Stimulated activated CD4-positive, alpha-beta T cell treated with anti-CD3 and anti-CD28 coated beads, Interleukin-15, amount 100 ng/mL, for 1 hour (primary cell): ENCODE measurements at places on chromosomes 5 and 9.

GRCh38 chr9:110125207-110125751, 82.7 kb downstream of the C9orf152 start:
- no peak for DNase-seq

- no peak for DNase-seq
Measured at GRCh38 chr5:76801803-76802195, 17.0 kb upstream of the F2RL1 start.

GRCh38 chr9:13352451-13352979, 73.0 kb upstream of the MPDZ start:
- no peak for DNase-seq

DNA sequence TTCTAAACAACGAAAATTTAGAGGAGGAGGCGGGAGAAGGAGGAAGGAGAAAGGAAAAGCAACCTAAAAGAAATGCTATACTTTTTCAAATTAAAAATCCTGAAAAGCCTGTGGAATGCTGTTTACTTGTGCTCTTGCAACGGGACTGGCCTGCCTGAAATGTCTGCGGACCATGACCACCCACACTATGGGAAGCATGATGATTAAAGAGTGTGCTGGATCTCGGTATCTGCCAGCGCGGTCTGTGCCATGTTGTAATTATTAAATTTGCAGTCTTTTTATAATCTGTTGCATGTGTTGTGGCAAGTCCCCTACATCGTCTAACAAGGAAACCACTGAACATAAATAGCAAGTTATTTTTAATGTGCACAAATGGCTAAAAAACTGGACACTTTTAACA, 111.4 kb downstream of the FANCC start:
- no peak for DNase-seq

GRCh38 chr5:52007230-52007858, 624.1 kb downstream of the ISL1 start:
- no peak for DNase-seq

- DNase-seq: no peak
Measured at GRCh38 chr5:174355208-174355612, 309.7 kb downstream of the NSG2 start.

DNA sequence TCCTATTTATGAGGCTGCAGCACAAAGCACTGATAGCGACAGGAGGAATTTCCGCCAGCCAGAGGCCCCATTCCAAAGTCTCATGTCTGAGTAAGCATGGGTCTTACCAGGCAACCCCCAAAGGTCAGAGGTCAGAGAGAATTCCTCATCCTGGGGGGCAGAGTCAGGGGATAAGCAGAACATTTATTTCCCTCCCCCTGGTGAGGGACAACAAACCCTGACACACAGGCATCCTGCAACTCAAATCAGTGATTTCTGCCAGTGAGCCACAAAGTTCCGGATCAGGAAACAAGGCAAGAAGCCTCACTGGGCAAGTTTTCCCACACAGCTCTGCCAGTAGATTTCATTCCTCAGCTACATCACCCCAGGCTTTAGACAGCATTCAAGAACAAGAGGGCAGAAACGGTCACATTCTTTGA, 37.0 kb downstream of the ADAMTS12 start:
- no peak for DNase-seq

DNA sequence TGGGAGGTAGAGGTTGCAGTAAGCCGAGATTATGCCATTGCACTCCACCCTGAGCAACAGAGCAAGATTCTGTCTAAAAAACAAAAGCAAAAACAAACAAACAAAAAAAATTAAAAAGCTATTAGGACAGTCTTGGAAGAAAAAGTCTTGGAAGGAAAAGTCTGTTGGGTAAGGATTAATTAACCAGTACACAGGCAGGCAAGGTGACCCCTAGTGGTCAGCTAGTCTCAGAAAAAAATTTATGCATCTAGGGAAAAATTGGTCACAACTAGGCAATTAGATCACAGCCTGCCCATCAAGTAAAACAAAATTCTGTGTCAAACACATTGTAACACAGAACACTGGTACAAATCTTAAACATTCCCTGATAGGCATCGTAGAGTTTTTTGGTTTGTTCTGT, 6.7 kb upstream of the ANKRD18B start:
- no peak for DNase-seq

GRCh38 chr5:135867599-135867998, 28.0 kb downstream of the IL9 start:
- DNase-seq: no peak

DNA sequence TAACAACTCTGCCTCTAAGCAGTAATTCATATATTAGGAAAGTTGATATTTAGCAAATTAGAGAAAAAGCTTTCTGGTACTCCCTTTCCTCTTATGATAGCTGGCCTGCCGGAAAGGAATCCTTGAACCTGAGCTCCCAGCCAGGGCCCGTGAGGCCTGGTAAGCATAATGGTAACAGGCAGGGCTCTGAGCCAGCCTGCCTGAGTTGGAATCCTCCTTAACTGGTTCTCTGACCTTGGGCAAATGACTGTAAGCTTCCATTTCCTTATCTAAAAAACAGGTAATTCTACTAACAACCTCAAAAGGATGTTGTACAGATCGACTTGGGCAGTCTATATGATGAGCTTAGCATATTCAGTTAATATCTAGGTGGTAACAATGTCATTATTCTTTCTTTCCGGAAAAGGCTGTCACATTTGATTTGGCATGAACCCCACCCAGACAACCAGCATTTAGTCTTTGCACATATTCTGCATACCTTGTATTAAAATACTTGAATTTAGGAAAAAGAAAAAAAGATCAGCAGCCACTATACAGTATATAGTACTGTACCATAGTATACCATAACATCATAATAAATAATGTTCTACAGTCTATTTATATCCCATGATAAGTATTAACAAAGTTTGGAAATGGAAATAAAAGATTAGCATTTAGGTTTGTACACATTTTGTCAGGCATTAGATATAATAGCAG, 55.7 kb upstream of the MAP3K1 start:
- DNase-seq: no peak

- DNase-seq: no peak
Measured at GRCh38 chr5:17081142-17081541, 136.3 kb upstream of the BASP1 start.

DNA sequence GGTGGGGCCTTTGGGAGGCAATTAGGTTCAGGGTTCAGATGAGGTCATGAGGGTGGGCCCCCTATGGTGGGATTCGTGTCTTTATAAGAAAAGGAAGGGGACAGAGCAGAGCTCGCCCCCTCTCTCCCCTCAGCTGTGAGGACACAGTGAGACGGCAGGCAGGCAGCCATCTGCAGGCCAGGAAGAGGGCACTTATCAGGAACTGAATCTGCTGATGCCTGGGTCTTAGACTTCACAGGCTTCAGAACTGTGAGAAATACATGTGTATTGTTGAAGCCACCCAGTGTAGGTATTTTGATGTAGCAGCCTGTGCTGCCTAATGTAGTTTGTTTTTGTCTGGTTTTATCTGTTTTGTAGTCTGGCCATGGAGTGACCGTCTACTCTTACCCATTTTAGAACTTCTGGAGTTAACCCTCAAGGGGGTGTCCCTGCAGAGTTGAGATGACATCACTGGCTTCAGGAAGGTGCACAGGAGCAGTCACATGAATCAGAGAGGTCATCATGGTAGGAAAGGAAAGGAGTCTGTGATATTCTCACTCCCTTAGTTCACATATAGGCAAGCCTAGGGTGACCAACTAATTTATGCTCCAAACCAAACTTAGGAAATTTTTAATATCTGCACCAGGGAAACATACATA, 71.0 kb downstream of the LRRC70 start:
- DNase-seq: no peak

DNA sequence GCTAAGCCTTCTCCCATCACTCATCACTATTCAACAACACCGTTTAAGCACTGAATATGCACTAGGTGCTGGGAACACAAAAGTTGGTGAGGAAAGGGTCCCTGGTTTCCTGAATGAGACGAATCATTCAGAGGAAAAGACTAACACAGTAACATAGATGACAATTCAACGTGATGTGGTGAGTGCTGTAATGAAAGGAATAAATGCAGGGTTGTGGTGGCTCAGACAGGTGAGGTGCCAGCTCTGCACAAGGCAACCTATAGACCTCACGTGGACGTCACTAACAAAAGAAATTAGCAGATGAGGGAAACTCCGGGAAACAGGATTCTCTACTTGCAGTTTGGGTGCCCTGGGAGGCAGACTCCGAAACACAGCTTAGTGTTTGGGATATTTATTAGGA, 40.0 kb upstream of the ERBIN start:
- no peak for DNase-seq

GRCh38 chr5:175288048-175288621, 155.8 kb downstream of the DRD1 start:
- no peak for DNase-seq
